ENCODE measurements at places on chromosomes 2 and 18. TPM values are rescaled to one million over a fixed set of nuclear protein-coding genes. Genes with fewer than 3 reads are reported as not detected.

Gene CYS1
- 0.82 TPM for total RNA-seq

Gene LINC00305
- total RNA-seq, result not detected

DNA sequence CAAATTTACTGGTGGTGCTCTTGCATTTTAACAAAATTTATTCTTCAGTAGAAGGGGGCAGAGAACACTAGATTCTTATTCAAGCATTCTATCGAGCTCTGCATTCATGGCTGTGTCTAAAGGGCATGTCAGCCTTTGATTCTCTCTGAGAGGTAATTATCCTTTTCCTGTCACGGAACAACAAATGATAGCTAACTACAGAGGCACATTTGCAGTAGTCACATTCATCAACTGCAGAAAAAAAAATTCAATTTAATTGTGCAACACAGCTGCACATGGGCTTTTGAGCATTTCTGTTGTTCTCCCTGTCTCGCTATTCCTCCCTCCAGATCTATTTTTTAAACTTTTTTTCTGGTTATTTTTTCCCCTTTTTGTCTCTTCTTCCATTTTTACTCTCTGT, 13.0 kb upstream of the DLX1 start:
- DNase-seq, result no peak

- no peak for DNase-seq
These were observed 119.4 kb downstream of the CYRIA start for GRCh38 chr2:16546128-16546754.

Gene SERPINB5
- total RNA-seq, result under 0.01 TPM

GRCh38 chr18:9609190-9609589, 5.2 kb downstream of the PPP4R1 start:
- DNase-seq, result no peak

GRCh38 chr2:139067072-139067471, 286.9 kb upstream of the NXPH2 start:
- no peak for DNase-seq

- no peak for DNase-seq
These were observed 20.3 kb upstream of the GLI2 start for GRCh38 chr2:120715353-120715752.

Gene IKZF2
- 11.0 TPM for total RNA-seq

DNA sequence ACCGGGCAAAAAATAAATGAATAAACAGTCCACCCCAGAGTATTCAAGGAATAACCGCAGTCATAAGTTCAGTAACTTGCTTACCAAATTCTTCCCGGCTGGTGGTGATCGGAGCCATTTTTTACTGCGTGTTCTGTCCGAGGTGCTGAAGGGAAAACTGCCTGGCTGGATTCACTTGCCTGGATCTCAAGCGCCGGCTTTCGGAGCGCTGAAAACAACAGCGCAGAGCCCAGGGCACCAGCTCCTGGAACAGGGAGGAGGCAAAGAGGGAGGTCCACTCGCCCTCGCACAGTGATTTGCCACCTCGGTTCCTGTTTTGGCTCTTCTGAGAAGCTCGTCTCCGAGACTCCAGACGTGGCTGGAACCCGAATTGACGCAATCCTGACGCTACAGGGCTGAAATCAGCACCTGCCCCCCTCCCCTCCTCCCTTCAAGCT, at the start of gene SYT4:
Gene SYT4, minus strand, starts transcription at position 327 of the 437 bp plus-strand sequence. Its CDS starts 209 bp downstream, at position 118.
- peak; percentile 4 for DNase-seq

DNA sequence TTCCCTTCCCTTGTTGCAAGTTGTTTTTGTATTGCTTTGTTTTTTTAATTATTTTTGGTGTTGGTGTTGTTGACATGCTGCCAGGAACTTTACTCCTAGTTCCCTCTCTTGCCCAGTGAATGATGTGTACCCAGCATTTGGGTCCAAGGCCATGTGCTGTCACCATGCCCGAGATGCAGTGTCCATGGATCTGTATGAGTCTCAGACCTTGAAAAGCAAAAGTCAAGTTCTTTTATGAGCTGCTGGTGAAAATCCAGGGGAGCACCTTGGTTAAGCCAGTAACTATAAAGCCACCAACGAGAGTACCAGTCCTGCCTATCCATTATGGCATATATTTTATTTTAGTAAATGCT, 236.4 kb downstream of the BCL11A start:
- no peak for DNase-seq

- no peak for DNase-seq
These were observed 168.9 kb downstream of the DLGAP1 start for GRCh38 chr18:4286256-4286655.

- DNase-seq, result no peak
These were observed 4.3 kb upstream of the SH3BP4 start for GRCh38 chr2:234947556-234947955.

Gene LYG2
- not detected for total RNA-seq

DNA sequence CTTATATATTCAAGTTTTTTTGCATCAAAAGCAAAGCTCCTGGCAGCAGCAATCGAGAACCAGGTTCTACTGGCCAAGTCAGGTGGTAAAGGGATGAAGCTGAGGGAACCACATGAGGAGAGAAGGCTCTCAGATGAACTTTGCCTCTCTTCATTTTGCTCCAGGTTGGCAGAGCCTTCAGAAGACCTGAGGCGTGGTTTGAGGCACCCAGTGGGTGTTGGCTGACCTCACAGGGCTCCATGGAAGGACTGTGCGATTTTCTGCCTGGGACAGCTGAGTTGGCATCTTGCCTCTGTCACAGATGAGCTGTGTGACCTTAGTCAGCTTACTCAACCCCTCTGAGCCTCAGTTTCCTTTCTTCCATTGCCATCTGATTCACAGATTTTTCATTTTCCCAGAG, 89.0 kb downstream of the INSIG2 start:
- no peak for DNase-seq

GRCh38 chr2:237733677-237734300, 64.8 kb upstream of the RBM44 start:
- DNase-seq, result no peak

Gene CHAC2
- 6.5 TPM for total RNA-seq

Gene TCF23
- not detected for total RNA-seq

GRCh38 chr2:110768591-110768990, 36.2 kb downstream of the ACOXL start:
- no peak for DNase-seq

DNA sequence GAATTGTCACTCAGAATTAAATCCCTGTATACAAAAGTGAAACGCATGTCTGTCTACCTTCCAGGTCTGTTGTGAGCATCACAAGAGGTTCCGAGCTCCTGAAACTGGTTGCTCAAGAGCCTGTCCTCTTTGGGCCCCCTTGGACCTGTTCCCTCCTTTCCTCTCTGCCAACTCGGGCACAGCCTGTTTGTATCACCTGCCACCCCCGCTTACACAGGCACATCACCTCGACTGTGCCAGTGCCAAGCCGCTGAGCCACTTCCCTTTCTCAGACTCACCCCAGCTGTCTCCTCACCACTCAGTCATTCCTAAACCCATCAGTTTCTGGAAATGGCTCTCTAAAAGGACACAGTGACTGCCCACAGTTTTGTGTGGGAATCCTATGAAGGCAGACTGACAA, 3.1 kb downstream of the EFR3B start:
- no peak for DNase-seq

GRCh38 chr2:96143231-96143847, 1.9 kb downstream of the DUSP2 start:
- no peak for DNase-seq

DNA sequence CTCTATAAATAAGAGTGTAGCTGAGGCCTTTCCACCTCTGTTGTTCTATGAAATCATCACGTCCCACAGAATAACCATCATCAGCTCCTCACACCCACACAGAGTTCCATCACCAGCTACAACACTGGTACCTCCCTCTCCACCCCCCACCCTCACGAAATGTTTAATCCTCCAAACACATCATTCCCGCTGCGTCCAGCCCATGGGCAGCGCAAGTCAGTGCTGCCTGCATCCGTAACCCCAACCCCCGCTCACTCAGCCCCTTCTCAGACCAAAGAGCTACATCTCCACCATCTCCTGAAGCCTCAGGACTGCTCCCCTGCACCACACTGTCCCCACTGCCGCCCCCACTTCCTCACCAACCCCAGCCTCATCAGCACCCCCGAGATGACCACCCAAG, 19.4 kb downstream of the DNMT3A start:
- no peak for DNase-seq

DNA sequence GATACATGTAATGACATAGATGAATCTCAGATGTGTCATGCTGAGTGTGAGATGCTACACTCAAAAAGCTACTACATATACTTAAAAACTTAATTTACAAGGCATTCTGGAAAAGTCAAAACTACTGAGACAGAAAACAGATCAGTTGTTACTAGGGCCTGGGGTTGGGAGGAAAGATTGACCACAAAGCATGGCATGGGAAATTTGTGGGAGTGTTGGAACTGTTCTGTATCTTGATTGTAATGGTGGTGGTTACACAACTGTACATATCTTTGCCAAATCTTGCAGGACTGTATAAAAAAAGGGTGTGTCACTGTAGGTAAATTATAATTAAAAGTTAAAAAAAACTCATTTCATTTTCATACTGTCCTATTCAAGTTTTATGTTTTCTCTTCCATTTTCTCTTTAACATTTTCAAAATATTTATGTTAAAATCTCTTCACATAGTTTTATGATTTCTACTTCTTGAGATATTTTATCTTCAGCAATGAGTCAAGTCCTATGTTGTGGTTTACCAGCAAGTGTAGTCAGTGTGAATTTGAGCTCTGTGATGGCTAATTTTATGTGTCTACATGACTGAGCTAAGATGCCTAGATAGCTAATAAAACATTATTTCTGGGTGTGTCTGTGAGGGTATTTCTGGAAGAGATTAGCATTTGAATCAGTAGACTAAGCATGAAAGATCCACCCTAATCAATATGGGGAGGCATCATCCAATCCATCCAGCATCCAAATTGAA, 58.6 kb upstream of the VRK2 start:
- DNase-seq, result no peak

DNA sequence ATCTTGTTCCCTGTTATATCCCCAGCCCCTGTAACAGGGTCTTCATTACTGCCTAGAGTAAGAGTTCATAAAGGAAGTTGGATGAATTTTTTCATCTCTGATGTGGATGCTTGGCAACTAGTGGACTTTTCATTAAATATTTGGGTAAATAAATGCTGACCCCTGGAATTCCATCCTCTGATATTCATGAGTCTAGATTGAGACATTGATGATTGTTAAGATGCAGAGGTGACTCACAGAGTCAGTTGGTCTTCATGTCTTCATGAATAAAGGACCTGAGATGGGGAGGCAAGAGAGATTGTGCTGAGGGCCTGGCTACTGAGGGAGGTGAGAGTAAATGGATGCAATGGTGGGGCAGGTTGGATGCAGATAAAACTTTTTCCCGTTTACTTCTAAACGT, 132.7 kb upstream of the NT5C1B start:
- no peak for DNase-seq

Data from frontal cortex (tissue), 4 donors.